Activated CD4-positive, alpha-beta T cell treated with anti-CD3 and anti-CD28 coated beads for 4 hours (primary cell): ENCODE measurements at places on chromosomes 7 and 10.

- no peak for DNase-seq
Observed at GRCh38 chr7:127658970-127659630, 7.1 kb downstream of the SND1 start.

DNA sequence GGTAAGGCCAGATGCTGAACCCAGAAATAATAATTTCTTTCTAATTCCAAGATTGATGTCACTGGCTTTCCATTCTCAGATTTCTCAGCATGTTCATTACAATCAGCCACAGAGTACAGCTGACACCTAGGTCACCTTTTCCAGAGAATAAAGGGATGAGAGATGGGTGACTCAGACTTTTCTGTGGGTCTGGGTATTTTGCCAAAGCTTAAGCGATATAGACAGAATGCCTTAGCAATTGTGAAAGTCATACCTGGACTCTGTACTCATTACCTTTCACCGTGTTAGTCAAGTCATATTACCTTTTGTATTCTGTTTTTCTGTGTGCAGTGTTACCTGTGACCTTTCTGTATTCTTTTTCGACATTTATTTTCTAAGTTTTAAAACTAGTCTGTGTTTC, 10.6 kb upstream of the PRTFDC1 start:
- no peak for DNase-seq

GRCh38 chr7:521221-522070, 1.8 kb upstream of the PDGFA start:
- no peak for DNase-seq

DNA sequence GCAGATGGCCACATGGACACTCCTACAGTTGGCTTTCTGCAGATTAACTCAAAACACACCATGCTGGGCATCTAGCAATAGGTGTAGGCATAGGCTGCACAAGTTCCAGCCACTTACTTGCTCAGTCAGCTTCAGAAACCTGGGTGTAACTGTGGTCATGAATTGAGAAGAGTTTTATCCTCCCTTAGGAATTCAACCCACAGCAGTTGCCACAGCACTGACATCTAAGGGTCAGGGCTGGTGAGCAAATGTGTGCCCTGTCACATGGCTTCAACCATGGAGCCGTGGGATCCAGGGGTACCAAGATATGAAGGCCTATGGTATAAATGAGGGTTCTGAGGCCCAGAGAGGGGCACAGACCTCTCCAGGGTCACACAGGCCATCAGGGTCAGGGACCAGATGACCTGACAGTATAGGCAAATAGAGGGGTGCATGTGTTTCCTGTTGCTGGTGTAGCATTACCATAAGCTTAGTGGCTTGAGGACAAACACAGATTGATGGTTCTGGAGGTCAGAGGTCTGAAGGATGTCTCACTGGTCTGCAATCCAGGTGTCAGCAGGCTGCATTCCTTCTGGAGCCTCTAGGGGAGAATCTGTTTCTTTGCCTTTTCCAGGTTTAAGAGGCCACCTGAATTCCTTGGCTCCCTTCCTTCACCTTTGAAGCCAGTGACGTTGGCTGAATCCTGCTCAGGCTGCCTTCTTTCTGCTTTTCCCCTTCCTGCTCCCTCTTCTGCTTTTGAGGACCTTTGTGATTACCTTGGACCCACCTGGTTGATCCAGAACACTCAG, 24.1 kb downstream of the MINDY4 start:
- no peak for DNase-seq

GRCh38 chr7:139094030-139094429, 15.5 kb downstream of the ZC3HAV1 start:
- DNase-seq = no peak
